ENCODE measurements at places on chromosomes 6 and 20.

GRCh38 chr20:2430538-2430937 lies 40.1 kb downstream of the SNRPB start:
- no peak for DNase-seq

GRCh38 chr20:19354950-19355349 lies 142.5 kb downstream of the SLC24A3 start:
- DNase-seq = no peak

GRCh38 chr6:18359237-18359885 lies 27.8 kb upstream of the RNF144B start:
- DNase-seq = no peak

DNA sequence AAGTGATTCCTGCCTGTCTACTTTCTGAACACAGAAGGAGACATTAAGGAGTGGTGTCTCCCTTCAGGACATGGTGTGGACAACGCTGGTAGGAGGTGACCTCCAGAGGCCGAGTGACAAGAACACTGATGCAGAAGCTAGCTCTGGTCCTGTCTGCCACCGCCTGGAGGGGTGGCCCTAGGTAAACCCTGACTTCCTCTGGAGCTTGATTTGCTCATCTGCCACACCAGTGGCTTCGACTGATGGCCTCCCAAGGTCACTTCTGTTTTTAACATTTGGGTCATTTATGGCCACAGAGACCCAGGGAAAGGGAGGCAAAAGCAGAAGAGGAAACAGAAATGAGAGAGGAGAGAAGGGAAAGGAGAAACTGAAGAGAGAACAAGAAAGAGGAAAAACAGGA lies 49.4 kb upstream of the SLC22A23 start:
- no peak for DNase-seq

DNA sequence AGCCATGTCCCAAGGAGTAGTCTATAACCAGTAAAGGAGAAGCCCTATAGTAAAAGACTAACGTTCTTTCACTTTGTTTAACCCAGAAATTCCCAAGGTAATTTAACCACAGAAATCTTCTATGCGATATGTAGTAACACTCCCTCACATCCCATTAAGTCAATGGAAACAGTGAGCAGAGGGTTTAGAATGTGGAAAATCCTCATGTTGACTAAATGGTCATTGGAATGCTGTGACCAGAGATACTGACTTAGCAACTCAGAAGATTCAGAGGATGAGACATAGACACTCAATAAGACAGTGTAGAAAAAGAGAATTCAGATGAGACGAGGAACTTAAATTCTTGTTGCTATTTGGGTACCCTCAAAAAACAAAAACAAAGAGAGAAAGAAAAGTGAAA lies 562.2 kb upstream of the NOX3 start:
- DNase-seq = no peak

DNA sequence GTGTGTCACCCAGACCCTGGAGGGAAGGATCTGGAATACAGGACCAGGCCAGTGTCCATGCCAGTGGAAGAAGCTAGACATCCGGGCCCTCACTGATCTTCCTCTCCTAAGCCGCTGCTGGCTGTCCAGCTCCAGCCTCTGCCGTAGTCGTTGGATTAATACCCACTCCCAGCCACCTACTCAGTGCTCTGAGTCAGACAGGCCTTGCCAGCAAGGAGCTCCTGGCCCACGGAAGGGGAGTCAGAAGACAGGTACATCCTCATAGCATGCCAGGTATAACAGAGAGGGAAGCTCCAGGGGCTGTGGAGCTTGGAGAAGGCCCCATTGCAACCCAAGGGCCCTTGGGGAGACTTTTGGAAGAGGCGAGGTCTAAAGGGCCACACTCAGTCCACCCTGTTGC lies 49.0 kb downstream of the STK35 start:
- no peak for DNase-seq

- no peak for DNase-seq
These were observed 4.4 kb downstream of the CAP2 start for GRCh38 chr6:17397764-17398194.

GRCh38 chr20:24049081-24049480 lies 60.5 kb upstream of the GGTLC1 start:
- no peak for DNase-seq

DNA sequence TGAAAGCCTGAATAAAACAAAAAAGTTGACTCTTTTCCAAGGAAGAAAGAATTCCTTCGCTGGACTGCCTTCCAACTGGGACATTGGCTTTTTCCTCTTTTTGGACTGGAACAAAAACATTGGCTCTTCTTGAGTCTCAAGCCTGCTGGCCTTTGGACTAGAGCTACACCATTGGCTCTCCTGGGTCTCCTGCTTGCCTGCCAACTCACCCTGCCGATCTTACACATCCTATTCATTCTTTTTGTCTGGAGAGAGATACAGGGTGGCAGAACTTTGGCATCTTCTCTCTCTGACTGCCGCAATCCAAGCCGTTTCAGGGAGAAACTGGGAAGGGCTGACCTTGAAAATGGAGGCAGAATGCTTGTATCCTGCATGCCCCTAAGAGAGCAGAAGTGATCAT lies 20.2 kb downstream of the DDO start:
- DNase-seq = no peak

- no peak for DNase-seq
These were observed at the start of gene SLC17A9 for GRCh38 chr20:62952373-62952967. SLC17A9 (plus strand) TSS chr20:62952709; CDS start chr20:62952831, 122 bp downstream.

- no peak for DNase-seq
These were observed 135.6 kb upstream of the SLC22A23 start for GRCh38 chr6:3592371-3592941.

DNA sequence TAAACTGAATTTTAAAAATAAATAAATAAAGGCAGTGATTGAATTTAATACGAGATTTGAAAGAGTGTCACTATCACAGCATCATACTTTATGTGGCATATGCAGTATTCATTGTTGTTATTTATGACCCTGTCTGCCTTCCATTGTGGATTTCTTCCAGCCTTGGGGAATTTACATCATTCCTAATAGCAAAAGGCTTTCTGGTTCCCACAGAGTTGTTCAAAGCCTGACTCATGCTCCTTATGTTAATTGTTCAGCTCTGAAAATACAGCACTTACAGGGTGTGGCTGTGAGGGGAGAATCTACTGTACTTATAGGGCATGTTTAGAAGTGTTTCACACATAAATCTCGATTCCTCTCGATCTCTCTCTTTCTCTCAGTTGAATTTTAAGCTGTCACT lies 54.4 kb downstream of the JAG1 start:
- DNase-seq = no peak

DNA sequence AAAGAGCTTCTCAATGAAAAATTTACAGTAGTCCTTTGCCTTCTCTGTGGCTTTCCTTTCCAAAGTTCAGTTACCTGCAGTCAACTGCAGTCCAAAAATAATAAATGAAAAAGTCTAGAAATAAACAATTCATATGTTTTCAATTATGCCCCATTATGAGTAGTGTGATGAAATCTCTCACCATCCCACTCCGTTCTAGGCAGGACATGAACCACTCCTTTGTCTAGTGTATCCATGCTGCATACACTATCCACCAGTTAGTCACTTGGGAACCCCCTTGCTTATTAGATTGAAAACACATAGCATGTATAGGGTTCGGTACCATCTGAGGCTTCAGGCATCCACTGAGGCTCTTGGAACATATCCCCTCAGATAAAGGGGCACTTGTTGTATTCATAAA lies 80.6 kb upstream of the EYA4 start:
- no peak for DNase-seq

DNA sequence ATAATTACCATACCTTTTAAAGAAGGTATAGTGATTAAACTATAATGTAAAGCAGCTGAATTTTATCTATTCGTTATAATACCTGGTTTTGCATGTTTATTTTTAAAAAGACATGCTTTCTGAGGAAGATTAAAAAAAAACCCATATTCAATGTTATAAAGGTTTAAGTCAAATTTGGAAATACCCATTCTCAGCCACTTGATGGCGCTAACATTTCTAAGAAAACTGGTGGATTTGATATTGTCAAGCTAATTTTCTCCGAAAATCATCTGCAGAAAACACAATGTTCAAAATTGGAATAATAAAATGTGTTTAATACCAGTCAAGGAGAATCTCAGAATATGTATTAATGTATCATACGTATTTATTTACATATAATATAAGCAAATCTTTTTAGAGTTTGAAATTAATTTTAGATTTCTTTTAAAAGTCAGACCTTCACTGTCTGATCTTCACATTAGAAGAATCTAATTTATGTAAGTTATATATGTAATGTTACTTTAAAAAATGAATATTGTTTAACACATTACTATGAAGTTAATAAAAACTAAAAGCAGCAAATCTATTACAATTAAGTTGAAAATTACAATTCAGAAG lies 35.0 kb downstream of the SHPRH start:
- DNase-seq = no peak

DNA sequence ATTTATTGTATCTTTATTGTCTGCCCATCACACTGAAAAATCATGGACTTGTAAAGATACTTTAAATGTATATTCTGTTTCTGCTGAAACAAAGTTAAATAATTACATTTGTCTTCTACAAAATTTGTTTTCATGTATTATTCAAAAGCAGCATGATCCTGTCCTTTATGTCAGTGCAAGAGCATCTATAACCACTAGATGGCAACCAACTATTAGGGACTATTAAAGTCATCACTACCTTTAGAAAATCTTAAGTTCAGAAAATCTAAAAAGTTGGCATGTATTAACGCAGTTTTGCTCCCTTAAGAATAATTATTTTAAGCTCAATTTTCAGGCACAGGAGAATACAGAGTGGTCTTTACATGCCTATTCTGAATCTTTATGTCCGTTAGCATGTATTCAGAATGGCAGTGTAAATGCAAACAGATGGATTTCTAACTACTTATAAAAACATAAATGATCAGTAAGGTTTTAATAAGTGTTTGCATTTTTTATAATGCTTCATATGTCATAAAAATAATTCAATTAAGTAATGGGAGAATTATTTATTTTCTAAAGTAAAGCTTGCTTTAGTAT lies 17.8 kb downstream of the TMEM30A start:
- DNase-seq = no peak

- DNase-seq = no peak
These were observed 67.8 kb downstream of the RNF182 start for GRCh38 chr6:13992417-13993055.

DNA sequence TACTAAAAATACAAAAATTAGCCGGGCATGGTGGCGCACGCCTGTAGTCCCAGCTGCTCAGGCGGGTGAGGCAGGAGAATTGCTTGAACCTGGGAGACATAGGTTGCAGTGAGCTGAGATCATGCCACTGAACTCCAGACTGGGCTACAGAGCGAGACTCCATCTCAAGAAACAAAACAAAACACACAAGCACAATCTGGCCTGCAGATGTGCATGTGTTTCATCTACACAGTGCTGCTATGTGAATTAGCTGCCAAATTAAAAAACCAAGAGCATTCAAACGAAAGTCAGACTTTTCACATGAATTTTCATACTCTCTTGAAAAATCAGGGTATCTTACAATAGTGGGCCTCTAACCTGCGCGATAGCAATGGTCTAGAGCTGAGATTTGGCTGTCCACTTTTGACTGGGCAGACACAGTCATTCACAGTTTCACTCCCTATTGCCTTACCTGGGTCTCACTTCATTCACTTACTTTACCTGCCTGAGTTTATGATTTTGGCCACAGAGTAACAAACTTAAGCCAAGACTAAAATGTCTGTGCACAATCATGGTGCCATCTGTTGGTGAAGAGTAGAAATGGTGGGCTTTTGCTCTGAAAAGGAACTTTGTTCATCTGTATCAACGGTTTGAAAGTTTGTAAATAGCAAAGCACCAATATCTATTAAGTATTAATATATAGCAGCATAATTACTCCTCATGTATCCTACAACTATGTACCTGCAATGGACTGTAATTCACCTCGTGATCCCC lies 138.5 kb upstream of the UST start:
- DNase-seq = no peak

GRCh38 chr6:3568396-3569082 lies 111.7 kb upstream of the SLC22A23 start:
- no peak for DNase-seq

DNA sequence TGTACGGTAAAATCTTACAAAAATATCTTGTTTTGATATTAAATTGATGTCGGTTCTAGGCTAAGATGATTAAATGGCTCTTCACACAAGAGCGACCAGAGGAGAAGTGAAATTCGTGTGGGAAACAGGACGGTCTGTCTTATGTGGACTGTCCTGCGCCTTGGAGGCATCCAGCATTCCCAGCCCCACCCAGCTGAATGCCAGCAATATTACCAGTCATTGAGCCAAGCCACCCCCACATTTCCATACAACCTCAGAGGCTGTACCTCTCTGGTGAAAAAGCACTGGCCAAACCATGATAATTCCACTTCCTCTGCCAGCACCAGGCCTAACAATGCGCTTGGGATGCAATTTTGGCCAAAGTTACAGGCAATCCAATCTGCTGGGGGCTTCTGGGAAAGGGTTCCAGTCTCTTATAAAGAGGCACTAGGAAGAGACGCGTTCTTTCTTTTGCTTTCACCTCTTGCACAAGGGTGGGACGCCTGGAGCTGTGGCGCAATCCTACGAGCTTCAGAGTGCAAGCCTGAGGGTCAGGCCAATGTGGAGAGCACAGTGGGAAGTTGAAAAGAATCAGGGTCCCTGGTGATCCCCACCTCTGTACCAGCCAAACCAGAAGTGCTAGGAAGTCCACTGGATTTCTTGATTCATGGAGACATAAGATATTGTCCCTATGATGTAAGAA lies 213.1 kb downstream of the PREX1 start:
- no peak for DNase-seq

- no peak for DNase-seq
These were observed 367.3 kb downstream of the UTRN start for GRCh38 chr6:144652292-144652891.

DNA sequence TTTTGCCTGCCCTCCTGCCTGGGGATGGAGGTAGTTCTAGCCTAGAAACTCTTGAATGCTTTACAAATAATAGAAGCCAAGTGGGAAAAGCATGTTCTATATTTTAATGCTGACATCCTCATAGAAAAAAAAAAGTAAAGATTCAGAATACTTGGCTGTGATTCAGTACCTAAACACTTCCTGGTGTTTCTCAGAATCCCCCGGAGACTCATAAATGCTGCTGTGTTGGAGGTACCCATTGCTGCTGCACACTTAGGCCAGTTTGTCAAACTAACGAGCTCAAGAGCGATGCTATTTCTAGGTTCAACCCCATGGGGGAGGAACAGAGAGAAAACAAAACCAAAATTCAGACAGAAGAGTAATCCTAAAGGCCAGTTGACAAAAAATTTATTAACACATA lies 38.8 kb upstream of the ZFP64 start:
- no peak for DNase-seq
